ENCODE measurements at places on chromosomes 2 and 18. TPM values are rescaled to one million over a fixed set of nuclear protein-coding genes. Genes with fewer than 3 reads are reported as not detected.

GRCh38 chr2:15937882-15938802, 2.2 kb upstream of the MYCN start:
- no peak for DNase-seq

DNA sequence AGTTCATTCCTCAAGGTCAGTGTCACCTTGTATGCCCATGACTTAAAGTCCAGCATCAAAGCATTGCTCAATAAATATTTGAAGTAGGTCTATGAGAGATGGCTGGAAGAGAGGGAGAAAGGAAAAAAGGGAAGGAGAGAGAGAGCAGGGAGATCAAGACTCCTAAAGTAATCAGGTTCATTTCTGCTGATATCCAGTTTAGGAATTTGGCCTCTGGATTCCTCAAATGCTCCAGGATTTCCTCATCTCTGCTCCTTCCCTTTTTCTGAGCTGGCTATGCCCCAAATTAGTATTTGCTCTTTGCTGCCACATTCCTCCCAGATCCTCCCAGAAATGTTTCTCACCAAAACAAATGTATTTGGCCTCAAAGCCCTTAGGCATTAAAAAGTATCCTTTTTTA, 739.4 kb upstream of the CHAC2 start:
- no peak for DNase-seq

- no peak for DNase-seq
Measured at GRCh38 chr2:218807626-218808025, 24.0 kb downstream of the PRKAG3 start.

- no peak for DNase-seq
Measured at GRCh38 chr2:234808907-234809306, 142.9 kb upstream of the SH3BP4 start.

DCC gene
- 0.35 TPM for total RNA-seq

ARL4C gene
- 12.2 TPM for total RNA-seq

GRCh38 chr2:156471762-156472161, 35.6 kb downstream of the GPD2 start:
- DNase-seq = no peak

- peak; percentile 82 for DNase-seq
Measured at GRCh38 chr2:15640261-15640711, 48.6 kb downstream of the DDX1 start.

DNA sequence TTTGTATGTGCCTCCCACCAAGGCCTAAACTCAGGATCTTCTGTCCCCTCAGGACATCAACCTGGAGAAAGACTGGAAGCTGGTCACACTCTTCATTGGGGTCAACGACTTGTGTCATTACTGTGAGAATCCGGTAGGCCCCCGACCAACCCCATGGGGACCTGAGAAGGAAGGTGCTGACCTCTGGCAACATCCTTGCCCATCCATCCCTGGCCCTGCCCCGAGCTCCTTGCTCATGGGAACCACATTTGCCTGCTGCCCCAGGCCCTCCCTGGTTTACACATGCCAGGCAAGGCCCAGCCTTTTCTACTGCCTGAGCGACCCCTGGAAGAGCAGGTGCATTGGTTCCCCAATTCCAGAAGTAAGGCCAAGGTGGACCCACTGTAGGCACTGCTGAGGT, 125.3 kb upstream of the PPP1CB start:
- no peak for DNase-seq

GRCh38 chr2:158191076-158191895, 89.6 kb downstream of the UPP2 start:
- peak; percentile 72 for DNase-seq

DNA sequence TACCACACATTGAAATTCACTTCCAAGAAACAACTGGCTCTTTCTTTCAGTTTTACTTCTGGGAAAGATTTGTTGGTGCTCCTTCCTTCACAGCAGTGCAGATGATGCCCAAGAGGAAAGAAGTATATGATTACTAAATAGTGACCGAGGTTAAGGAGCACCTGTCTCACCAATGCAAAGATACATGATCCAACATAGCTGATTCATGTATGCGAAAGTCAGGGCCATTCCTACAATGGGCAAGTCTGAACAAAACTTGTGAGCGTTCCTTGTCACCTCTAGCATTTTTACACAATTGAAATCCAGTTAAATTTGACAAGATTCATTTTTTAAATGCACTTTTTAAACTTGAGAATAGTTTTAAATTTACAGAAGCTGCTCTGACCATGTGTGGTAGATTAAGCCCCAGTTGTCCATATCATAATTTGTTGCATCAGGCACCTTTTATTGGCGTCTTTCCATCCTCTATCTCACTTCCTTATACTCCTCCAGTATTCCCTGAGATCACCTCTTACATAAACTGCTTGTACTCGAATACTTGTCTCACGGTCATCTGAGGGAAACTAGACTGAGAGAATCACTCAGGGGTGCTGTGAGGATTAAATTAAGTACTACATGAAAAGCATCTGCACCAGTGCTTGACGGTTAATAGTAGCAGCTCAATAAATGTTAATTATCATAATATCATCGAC, 438.8 kb upstream of the CDH20 start:
- no peak for DNase-seq

DNA sequence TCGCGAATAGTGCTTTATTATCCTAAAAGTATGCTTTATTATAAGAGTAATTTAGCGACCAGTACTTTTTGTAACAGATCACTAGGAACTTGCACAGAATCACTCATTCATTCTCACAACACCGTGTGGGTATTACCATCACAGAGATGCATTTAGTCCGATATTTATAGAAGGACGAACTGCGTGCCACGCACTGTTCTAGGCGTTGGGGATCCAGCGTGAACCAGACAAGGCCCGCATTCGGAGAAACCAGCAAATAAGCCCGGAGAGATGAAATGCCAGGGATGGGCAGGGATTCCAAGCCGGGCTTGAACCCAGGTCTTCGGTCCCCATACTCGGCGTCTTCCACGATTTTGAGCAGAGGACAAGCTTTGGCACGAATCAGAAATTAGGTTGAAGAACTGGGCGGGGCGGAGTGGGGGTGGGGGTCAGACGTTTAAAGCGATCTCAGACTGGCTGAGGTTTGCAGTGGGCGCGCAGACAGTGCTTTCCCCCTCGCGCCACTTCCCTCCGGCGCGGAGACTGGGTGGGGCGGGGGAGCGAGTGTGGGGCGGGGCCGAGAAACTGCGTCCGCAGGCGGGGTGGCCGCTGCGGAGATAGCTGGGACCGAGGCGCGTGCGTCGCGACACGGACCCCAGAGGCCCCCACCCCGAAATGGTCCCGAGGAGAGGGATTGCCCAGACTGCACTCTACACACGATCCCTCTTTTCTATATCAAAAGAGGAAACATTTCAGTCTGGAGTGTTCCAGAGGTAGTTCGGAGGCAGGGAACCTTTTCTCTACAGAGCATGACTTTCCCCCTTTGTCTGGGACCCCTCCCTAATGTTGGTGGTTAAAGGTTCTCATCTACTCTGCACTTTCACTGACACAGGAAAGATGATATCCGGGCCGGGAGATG, 1.1 kb upstream of the CXCR4 start:
- peak; percentile 91 for DNase-seq

- peak; percentile 17 for DNase-seq
Measured at GRCh38 chr2:101704046-101704466, 6.5 kb downstream of the MAP4K4 start.

- DNase-seq = no peak
Measured at GRCh38 chr2:68970566-68971265, 3.7 kb upstream of the GKN1 start.

PIGN gene
- 19.0 TPM for total RNA-seq

DNA sequence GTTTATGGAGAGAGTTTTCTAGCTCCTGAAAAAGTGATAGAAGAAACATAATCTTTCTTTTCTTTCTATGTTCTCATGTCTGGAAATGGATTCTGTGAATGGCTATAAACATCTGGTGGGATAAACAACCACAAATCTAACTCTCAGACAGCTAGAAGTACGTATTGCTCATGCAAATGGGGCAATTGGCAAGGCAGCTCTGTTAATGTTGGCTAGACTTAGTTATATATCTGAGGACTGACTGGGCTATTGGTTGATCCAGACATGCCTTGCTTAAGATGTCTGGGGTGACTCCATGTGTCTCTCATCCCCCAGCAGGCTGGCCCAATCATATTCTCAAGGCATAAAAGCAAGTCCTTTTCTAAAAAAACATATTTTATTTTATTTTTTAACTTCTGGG, 939.2 kb upstream of the NRXN1 start:
- DNase-seq = no peak

DNA sequence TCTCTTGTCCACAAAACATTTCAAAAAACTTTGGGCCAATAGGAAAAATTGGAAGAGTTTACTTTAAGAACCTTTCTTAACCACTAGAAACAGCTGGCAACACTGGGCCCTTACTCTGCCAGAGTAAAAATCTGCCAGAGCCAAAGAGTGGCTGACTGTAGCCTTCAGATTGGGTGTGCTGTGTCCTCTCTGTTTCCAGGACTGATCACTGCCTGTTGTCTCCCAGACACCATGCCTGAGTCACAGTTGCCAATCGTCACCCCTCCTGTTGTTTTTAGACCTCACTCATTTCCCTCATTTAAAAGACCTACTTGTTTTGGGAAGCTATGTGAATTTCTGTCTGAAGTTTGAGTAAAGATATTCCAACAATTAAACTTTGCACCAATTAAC, 159.1 kb downstream of the PPP1R1C start:
- DNase-seq = peak; percentile 30

DNA sequence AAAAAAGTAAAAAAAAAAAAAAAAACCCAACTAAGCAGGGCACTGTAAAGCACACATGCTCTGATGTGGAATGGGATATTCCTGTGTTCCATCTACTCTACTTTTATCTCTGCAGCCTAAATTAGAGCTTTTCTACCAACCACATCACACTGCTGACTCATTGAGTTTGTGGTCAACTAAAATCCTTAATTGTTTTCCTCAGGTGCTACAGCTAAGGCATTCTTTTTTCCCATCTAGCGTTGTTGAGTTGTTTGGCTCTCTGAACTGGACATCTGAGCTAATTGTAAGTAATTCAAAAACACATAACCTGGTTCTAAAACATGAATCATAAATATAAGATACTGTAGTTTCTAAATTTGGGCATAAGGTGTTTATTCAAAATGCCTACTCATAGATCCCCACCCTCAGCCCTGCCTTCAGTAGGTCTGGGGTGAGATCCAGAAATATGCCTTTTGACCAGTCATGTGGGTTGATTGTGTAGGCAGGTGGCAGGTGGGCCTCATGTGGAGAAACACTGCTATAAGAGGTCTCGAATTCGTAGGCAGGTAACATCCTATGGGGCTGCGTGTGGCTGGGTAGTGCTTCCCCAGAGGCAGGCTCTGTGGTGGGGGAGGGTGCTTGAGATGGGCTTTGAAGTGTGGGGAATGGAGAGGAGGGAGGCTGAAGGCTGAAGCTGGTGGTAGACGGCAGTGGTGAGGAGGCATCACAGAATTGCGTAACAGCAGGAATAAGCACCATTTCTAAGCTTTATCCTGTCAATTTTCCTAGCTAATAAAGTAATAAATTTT, 27.2 kb downstream of the ANKRD29 start:
- DNase-seq = no peak

Data from SJCRH30 (cell line).